ENCODE measurements at places on chromosomes 11 and 22. TPM values are rescaled to one million over a fixed set of nuclear protein-coding genes. Genes with fewer than 3 reads are reported as not detected.

Gene MYO18B
- total RNA-seq, result 0.09 TPM

Gene KRTAP5-11
- total RNA-seq, result not detected

Gene CRYBB1
- not detected for total RNA-seq

Gene GRIK4
- 0.18 TPM for total RNA-seq

Gene FBLN1
- 0.09 TPM for total RNA-seq
